ENCODE measurements at places on chromosomes 2 and 18.

DNA sequence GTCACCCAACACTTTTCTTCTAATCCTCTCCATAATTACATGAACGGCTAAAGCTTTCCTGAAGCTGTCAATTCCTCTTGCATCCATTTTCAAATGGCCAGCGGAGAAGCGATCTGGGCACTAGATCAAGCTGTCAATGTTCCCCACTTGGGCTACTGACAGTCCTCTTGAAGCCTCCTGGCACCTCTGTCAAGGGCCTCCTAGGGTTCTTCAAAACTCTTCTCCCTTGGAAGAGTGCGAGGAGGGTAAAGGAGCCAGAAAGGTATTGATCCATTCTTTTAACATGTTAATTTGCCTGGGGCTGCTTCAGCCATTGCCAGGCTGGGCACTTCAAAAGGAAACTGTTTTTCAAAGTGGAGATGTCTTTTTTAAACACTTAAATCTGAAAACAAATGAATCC lies 19.8 kb downstream of the EPHA4 start:
- DNase-seq: no peak
- no peaks in the 10 kb centered on the region for H3K36me3 ChIP-seq
- no peak overlapping the region for H3K4me3 ChIP-seq
- no peaks in the 10 kb centered on the region for H3K27me3 ChIP-seq

GRCh38 chr2:134567666-134568065 lies 151.1 kb downstream of the TMEM163 start:
- H3K4me1 ChIP-seq: peaks cover 5% of the 10 kb centered on the region
- no peak overlapping the region for H3K27ac ChIP-seq
- no peak for DNase-seq
- no peaks in the 10 kb centered on the region for H3K27me3 ChIP-seq
- no peaks in the 10 kb centered on the region for H3K36me3 ChIP-seq
- H3K4me3 ChIP-seq: no peak overlapping the region

DNA sequence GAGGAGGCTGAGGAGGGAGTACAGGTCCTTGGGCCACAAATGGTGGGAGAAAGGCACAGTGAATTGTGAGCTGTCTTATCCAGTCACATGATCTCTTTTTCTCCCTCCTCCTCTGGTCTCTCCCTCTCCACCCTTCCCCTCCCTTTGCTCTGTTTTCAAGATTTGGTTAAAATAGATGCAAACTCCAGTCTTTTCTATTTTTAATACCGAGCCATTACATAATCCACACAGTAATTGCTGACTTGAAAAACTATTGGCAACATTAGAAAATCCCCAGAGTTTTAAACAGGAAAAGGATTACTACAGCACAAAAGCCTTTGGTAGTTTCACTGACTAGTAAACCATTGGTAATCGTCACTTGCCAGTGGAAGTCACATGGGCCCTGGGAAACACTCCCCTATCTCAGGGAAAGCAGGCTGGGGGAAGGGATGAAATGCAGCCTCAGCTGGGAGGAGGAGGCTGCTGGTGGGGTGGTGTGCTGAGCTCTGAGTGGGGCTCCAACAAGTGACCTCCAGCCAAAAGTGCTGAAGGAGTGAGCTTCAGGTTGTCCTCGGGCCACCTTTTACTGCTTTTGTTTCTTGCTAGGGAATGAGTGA lies 57.4 kb upstream of the PCBP1 start:
- peak; percentile 51 for DNase-seq
- peak overlapping the region; percentile 65 for H3K27ac ChIP-seq
- no peaks in the 10 kb centered on the region for H3K36me3 ChIP-seq
- no peaks in the 10 kb centered on the region for H3K27me3 ChIP-seq
- H3K4me3 ChIP-seq: no peak overlapping the region

DNA sequence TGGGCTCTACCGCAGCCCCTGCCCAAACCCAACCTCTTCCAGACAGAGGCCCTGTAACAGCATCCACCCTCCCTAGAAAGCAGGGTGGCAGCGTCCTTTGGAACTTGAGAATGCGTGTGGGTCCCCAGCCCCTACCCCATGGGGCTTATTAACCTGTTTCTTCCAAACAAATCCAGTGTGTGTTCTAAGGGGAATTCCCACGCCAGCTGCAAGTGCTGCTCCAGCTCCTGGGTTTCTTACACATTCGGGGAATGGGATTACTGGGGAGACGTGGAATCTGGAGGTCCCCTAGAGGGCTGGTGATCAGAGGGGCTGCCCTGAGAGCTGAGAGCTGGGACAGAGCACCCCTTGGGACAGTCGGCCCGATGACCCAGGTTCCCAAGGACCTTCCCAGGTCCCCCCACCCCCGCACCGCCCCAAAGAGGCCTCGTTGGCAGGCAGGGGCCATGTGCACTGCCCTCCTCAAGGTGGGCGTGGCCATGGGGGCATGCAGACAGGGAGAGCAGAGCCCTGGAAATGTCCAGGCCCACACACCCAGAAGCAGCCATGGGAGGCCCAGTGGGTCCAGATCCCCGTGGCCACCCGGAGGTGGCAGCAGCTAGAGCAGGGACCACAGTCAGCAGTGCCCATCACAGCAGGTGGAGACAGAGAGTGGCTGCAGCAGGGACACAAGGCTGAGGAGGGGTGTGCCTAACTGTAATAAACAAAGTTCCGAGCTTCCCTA lies 18.8 kb upstream of the TEX44 start:
- H3K27ac ChIP-seq: no peak overlapping the region
- no peak for DNase-seq
- H3K36me3 ChIP-seq: no peaks in the 10 kb centered on the region
- no peaks in the 10 kb centered on the region for H3K4me1 ChIP-seq
- no peak overlapping the region for H3K4me3 ChIP-seq

- no peak overlapping the region for H3K27ac ChIP-seq
- no peaks in the 10 kb centered on the region for H3K27me3 ChIP-seq
- no peaks in the 10 kb centered on the region for H3K36me3 ChIP-seq
- H3K4me1 ChIP-seq: peaks cover 29% of the 10 kb centered on the region
- H3K4me3 ChIP-seq: no peak overlapping the region
Observed at GRCh38 chr2:152468899-152469692, 134.1 kb downstream of the FMNL2 start.

DNA sequence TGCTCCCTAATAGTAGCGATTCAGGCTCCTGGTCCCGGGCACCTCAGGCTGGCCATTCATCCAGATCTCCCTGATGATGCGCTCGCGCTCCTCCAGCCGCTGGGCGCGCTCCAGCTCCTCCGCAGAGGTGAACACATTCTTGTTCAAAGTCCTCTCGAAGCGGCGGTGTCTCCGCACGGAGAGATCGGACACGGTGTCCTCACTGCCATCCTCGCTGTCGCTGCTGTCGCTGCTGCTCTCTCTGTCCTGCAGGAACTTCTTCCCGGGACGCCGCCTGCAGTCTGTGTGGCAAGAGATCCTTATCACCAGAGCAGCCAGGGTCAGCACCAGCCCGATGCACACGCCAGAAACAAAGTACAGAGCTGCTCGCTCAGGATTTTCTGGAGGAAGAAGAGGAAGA lies 67.5 kb downstream of the EVA1A start:
- no peak overlapping the region for H3K4me3 ChIP-seq
- peaks cover 61% of the 10 kb centered on the region for H3K36me3 ChIP-seq
- peak; percentile 69 for DNase-seq
- H3K4me1 ChIP-seq: peaks cover 16% of the 10 kb centered on the region
- no peak overlapping the region for H3K27ac ChIP-seq

GRCh38 chr2:68044099-68044498 lies 18.7 kb downstream of the C1D start:
- H3K27ac ChIP-seq: peak overlapping the region; percentile 99
- H3K27me3 ChIP-seq: no peaks in the 10 kb centered on the region
- peaks cover 41% of the 10 kb centered on the region for H3K4me1 ChIP-seq
- no peak for DNase-seq

GRCh38 chr2:173823543-173823939 lies 141.6 kb downstream of the SP3 start:
- H3K4me3 ChIP-seq: no peak overlapping the region
- H3K27me3 ChIP-seq: peaks cover 23% of the 10 kb centered on the region
- H3K4me1 ChIP-seq: no peaks in the 10 kb centered on the region
- DNase-seq: no peak

- no peak overlapping the region for H3K4me3 ChIP-seq
- H3K27ac ChIP-seq: no peak overlapping the region
- no peaks in the 10 kb centered on the region for H3K36me3 ChIP-seq
- H3K27me3 ChIP-seq: no peaks in the 10 kb centered on the region
Observed at GRCh38 chr2:96402591-96402990, 67.0 kb downstream of the NCAPH start.

DNA sequence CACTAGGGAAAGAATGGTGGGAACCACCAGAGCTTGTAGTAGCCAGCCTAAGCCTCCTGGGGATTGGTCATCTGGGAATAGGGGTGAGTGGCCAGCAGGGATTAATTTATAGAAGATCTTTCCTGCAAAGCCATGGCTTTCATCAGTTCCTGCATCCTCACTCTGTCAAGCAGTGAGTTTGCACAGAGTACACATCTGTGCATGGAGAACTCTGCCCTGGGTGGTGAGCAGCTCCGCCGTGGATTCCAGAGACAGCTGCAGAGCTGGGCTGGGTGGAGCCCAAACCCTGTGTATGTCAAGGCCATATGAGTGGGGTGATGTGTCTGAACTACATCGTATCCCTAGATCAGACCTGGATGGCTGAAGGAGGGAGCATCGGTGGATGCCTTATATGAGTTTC lies 182.2 kb downstream of the GLI2 start:
- no peak overlapping the region for H3K4me3 ChIP-seq
- H3K4me1 ChIP-seq: peaks cover 32% of the 10 kb centered on the region
- no peaks in the 10 kb centered on the region for H3K27me3 ChIP-seq
- H3K36me3 ChIP-seq: no peaks in the 10 kb centered on the region

GRCh38 chr18:73942081-73942625 lies 205.5 kb downstream of the FBXO15 start:
- no peak overlapping the region for H3K27ac ChIP-seq
- DNase-seq: no peak
- H3K4me3 ChIP-seq: no peak overlapping the region
- no peaks in the 10 kb centered on the region for H3K27me3 ChIP-seq
- no peaks in the 10 kb centered on the region for H3K4me1 ChIP-seq
- H3K36me3 ChIP-seq: no peaks in the 10 kb centered on the region

GRCh38 chr2:47719099-47719498 lies 63.8 kb upstream of the MSH6 start:
- no peak for DNase-seq
- H3K4me1 ChIP-seq: no peaks in the 10 kb centered on the region
- no peak overlapping the region for H3K27ac ChIP-seq

DNA sequence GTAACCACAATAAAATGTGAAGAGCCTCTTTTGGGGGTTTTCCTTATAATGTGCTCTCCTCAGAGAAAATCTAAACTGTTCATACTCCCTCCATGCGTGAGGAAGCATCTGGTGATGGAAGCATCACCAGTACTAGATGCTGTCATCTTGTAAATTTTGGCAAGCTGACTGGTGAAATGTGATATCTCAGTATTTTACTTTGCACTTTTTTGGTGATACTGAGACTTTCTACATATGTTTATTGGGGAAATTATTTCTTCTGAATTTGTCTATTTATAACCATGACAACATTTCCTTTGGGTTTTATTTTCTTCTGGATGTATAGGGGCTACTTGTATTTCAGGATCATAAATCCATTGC lies 95.9 kb upstream of the DLGAP1 start:
- H3K27me3 ChIP-seq: no peaks in the 10 kb centered on the region
- no peaks in the 10 kb centered on the region for H3K36me3 ChIP-seq
- DNase-seq: no peak
- H3K4me1 ChIP-seq: no peaks in the 10 kb centered on the region
- no peak overlapping the region for H3K27ac ChIP-seq

DNA sequence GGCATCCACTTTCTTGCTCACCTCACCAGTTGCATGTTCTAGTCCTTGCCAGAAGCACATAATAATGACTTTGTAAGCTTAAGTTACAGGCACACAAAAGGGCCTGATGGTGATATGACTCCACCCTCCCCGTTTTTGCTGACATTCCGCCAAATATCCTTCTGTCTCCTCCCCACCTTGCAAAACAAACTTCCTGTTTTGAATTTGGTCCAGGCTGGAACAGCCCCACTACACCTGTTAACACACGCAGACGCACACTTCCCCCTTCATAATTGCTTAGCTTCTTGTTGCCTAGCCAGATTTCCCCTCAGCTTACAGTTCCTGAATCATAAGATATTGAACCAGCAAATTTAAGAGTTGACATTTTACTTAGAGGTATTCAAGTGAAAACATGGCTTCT lies at the start of gene MGAT5:
Gene MGAT5, plus strand, starts transcription at position 269 of the 400 bp plus-strand sequence. CDS start 332 bp downstream, outside the sequence.
- no peaks in the 10 kb centered on the region for H3K27me3 ChIP-seq
- peaks cover 23% of the 10 kb centered on the region for H3K4me1 ChIP-seq
- H3K36me3 ChIP-seq: peaks cover 6% of the 10 kb centered on the region
- no peak for DNase-seq
- H3K27ac ChIP-seq: peak within 1 kb of the TSS; percentile 39

DNA sequence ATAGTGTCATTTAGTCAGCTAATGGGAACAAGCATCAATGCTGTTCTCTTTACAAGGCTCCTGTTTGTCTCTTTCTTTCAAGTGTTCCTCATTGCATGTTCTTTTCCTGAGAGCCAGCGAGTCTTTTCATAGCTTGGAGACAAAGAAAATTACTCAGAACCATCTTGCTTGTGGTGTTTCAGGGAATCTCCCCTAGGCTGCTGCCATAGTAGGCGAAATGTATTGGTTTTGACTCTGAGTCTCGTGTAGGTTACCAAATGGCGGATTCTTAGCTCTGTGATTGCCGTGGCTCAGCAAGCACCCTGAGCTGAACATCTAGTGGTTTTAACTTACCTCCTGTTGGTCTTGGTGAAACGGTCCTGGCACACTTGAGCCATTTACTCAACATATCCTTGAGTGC lies 68.7 kb downstream of the RHBDD1 start:
- peaks cover 23% of the 10 kb centered on the region for H3K4me1 ChIP-seq
- no peak for DNase-seq
- H3K4me3 ChIP-seq: no peak overlapping the region
- H3K27ac ChIP-seq: no peak overlapping the region
- H3K36me3 ChIP-seq: no peaks in the 10 kb centered on the region

DNA sequence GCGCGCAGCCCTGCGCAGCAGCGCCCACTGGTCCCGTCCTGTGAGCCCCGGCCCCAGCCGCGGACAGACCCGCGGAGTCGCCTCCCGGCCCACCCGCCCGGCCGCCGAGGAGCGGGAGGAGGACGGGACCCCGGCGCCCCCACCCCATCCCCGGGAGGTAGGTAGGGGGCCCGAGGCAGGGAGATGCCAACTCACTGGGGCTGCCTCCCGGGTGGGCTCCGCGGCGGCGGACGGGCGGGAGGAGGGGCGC lies 160 bp downstream of the SPTBN1 start:
- peak overlapping the region; percentile 86 for H3K4me3 ChIP-seq
- H3K4me1 ChIP-seq: 0 out of 2 replicates have a peak, but pooled peaks cover 15% of the 10 kb centered on the region
- DNase-seq: no peak

DNA sequence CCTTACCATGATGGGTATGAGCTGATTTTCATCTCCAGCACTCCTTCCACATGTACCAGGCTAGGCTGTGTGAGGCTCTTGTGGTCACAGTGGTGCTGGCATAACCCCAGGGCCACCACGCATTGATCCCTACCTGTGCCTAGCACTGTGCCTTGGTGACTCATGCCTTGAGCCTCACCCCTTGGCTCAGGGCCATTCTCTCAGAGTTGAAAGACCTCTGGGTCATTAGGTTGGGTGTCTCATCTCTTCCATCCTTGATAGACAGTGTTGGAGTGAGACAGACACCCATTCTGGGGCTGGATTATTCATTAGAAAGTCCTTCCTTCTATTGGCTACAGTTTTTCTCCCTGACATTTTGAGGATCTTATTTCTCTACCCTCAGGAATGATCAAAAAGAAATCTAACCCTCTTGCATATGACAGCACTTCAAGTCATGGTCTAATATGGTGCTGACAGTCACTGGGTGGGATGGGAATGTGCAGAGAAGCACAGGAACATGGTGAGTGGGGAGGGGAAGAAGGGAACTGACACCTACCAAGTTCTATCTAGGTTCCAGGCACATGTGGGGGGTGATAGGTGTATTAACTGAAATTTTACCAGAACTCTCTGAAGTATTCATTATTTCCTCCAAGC lies 41.3 kb downstream of the DYSF start:
- DNase-seq: no peak
- no peak overlapping the region for H3K27ac ChIP-seq
- H3K36me3 ChIP-seq: no peaks in the 10 kb centered on the region
- no peaks in the 10 kb centered on the region for H3K27me3 ChIP-seq
- no peaks in the 10 kb centered on the region for H3K4me1 ChIP-seq
